ENCODE measurements at places on chromosomes 5 and 9. TPM values are rescaled to one million over a fixed set of nuclear protein-coding genes. Genes with fewer than 3 reads are reported as not detected.
A peak's percentile ranks its signal among the peaks of the same experiment; 100 is the strongest.

DNA sequence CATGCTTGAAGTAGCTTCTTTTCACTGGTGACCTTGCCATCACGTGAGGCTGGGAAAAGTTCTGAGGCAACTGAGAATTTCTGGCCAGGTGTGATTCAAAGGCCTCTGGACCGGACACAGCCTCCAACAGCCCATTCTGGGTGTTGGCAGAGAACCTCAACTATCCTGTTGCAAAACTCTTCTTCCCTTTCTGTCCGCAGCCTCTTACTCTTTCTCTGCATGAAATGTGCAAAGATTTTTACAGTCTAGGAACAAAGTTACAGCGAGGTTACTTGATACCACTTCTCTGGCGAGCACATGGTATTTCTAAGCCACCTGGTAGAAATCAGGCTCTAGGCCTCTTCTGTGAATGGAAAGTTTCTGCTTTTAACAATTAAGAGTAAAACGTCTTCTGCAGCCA lies 79.2 kb downstream of the FREM1 start:
- no peak overlapping the region for H3K4me3 ChIP-seq
- no peaks in the 10 kb centered on the region for H3K27me3 ChIP-seq
- H3K4me1 ChIP-seq = no peaks in the 10 kb centered on the region
- no peak for DNase-seq
- H3K27ac ChIP-seq = no peak overlapping the region

LHX6 gene
- total RNA-seq = not detected

NME5 gene
- total RNA-seq = not detected

DNA sequence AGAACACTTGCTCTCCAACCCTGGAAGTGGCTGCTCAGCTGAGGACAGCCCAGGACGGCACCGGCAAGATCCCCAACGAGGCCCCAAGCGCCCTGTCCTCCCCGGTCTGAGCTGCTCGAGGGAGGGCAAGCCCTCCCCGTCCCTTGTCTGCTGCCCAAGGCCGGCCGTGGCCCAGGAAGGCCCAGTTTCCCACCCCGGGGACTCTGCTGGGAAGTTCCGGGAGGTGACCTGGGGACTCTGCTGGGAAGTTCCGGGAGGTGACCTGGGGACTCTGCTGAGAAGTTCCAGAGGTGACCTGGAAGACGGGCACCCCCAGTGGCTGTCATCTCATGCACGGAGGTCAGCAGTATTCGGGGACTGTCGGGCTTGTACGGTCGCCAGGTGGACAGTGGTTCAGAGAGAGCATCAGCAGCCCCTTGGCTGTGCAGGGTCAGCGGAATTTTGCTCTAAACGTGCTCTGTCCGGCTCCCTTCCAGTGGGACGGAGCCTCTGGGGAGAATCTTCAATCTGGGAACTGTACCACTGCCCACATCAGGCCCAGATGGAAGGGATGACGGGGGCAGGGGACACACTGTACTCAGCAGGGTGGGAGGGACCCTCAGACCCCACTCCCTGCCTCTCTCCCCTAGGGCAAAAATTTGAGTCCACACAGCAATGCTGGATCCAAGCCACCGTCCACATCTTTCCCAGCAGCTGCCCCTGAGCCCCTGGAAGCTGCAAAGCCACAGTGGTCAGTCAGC lies 7.2 kb downstream of the NACC2 start:
- no peak for DNase-seq
- no peak overlapping the region for H3K4me3 ChIP-seq
- peaks cover 99% of the 10 kb centered on the region for H3K4me1 ChIP-seq
- H3K27ac ChIP-seq = no peak overlapping the region
- H3K27me3 ChIP-seq = no peaks in the 10 kb centered on the region

DNA sequence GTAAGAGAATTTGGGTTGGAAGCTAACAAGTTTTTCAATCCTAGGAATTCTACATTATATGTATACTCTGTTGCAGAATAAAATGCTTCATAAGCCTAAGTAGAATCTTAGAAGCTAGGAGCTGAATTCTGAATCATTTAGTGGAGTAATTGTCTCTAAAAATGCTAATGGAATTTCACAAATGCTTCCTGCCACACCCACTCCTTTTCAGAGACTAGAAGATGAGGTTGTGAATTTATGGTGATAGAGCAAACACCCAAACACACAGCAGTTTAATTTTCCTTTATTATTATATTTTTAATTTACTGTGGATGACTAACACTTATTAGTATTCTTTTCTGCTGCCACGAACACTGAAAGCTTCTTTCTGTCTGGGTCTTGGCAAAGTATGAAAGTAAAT lies 208.0 kb upstream of the PDE4D start:
- H3K4me1 ChIP-seq = no peaks in the 10 kb centered on the region
- no peak overlapping the region for H3K27ac ChIP-seq
- no peak for DNase-seq
- no peak overlapping the region for H3K4me3 ChIP-seq
- no peaks in the 10 kb centered on the region for H3K27me3 ChIP-seq
- no peaks in the 10 kb centered on the region for H3K36me3 ChIP-seq

- H3K36me3 ChIP-seq = peaks cover 47% of the 10 kb centered on the region
- H3K27me3 ChIP-seq = peaks cover 10% of the 10 kb centered on the region
- no peak for DNase-seq
These were observed 4.7 kb upstream of the TMEM210 start for GRCh38 chr9:137176302-137177182.

DNA sequence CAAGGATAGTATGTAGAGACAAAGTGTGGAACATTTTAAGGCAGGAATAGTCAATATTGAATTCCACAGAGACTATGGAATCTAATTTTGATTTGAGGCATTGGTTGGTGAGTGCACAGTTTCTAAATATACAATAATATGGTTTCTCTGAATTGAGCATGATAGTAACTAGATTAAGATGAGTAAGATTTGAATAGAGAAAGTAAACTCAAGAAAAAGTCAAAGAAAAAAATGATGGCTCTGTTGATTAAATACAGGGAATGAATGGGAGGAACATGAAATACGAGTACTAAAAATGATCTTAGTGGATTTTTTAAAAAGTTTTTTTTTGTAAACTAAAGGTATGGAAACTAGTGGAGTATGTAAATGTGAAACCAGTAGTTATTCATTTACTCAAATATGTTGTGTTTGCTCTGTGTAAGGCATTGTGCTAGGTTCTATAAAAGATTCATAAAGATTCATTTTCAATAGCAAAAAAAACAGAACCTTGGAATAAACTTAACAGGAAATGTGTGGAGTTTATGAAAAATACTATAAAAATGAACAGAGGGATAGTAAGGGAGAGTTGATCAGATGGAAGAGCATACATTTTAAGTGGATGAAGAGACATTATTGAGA lies 101.2 kb downstream of the ZCCHC7 start:
- no peaks in the 10 kb centered on the region for H3K36me3 ChIP-seq
- no peak for DNase-seq
- no peaks in the 10 kb centered on the region for H3K4me1 ChIP-seq
- H3K4me3 ChIP-seq = no peak overlapping the region
- H3K27me3 ChIP-seq = no peaks in the 10 kb centered on the region

- DNase-seq = no peak
- H3K4me3 ChIP-seq = no peak overlapping the region
- no peaks in the 10 kb centered on the region for H3K27me3 ChIP-seq
- H3K27ac ChIP-seq = no peak overlapping the region
These were observed 12.4 kb downstream of the CCDC112 start for GRCh38 chr5:115284021-115284420.

- no peaks in the 10 kb centered on the region for H3K36me3 ChIP-seq
- H3K27me3 ChIP-seq = no peaks in the 10 kb centered on the region
- no peak overlapping the region for H3K27ac ChIP-seq
- H3K4me3 ChIP-seq = no peak overlapping the region
- no peak for DNase-seq
These were observed 1105.8 kb downstream of the CDH18 start for GRCh38 chr5:18882154-18882553.

MEIKIN gene
- not detected for total RNA-seq

KIF24 gene
- total RNA-seq = 0.83 TPM

DNA sequence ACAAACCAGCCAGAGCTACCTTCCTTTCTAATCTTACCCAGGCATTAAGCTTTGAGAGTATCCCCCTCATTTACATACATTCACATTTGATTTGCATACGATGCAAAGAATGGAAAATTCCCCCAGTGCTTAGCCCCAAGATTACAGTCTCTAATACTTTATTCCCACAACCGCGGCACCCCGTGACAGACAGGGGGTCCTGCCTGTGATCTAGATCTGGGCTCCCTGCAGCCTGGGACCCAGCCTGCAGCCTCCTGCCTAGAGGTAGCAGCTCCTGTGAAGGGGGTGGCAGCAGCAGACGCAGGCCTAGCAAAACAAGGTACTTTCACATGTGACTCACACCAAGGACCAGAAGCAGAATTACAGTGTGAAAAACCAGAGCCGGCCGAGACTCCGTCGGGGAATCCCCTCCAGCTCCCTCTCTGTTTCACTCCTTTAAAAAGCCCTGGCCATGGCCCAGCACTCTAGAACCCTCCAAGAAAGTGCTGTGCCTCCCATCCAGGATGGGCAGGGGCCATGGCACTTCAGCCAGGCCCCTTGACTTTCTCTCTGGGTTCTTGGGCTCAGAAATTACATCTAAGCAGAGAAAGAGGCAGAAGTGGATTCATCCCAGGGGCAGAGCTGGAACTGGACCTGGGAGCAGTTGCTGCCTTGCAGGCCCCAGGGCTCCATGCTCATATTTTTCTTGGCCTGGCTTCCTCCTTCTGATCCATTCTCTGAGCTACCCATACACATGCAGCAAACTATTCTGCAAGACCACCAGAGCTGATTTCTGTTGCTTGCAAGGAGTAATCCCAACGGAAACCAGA lies 14.0 kb upstream of the TCF7 start:
- H3K4me1 ChIP-seq = peaks cover 27% of the 10 kb centered on the region
- no peak overlapping the region for H3K4me3 ChIP-seq
- H3K36me3 ChIP-seq = no peaks in the 10 kb centered on the region
- H3K27me3 ChIP-seq = no peaks in the 10 kb centered on the region

DNA sequence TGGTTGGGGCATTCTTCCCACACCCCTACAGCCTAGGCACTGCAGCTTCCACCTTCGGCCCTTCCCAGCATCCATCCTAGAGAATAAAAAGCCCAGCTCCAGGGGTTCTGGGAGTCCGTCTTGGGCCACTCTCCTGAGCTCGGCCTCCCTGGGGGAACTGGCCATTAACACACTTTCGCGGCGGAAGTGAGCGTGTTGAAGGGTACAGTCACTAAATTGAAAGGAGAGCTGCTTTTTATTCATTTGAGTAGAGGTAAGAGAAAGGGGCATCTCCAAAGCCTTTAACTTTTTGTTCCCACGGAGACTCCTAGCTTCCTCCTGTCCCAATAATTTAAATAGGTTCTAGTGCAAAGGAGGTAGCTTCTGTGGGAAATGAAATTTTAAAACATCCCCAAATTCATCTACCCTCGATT lies 31.0 kb upstream of the NFIB start:
- H3K4me1 ChIP-seq = peaks cover 37% of the 10 kb centered on the region
- H3K27ac ChIP-seq = no peak overlapping the region
- DNase-seq = no peak
- no peaks in the 10 kb centered on the region for H3K36me3 ChIP-seq
- no peak overlapping the region for H3K4me3 ChIP-seq
- H3K27me3 ChIP-seq = peaks cover 4% of the 10 kb centered on the region

FSTL4 gene
- total RNA-seq = not detected

PCDHGB4 gene
- 3.8 TPM for total RNA-seq

C9orf152 gene
- not detected for total RNA-seq

- no peak overlapping the region for H3K4me3 ChIP-seq
- no peaks in the 10 kb centered on the region for H3K36me3 ChIP-seq
- peak overlapping the region; percentile 41 for H3K27ac ChIP-seq
- no peaks in the 10 kb centered on the region for H3K4me1 ChIP-seq
These were observed 18.3 kb upstream of the SLC2A6 start for GRCh38 chr9:133496861-133497842.

DNA sequence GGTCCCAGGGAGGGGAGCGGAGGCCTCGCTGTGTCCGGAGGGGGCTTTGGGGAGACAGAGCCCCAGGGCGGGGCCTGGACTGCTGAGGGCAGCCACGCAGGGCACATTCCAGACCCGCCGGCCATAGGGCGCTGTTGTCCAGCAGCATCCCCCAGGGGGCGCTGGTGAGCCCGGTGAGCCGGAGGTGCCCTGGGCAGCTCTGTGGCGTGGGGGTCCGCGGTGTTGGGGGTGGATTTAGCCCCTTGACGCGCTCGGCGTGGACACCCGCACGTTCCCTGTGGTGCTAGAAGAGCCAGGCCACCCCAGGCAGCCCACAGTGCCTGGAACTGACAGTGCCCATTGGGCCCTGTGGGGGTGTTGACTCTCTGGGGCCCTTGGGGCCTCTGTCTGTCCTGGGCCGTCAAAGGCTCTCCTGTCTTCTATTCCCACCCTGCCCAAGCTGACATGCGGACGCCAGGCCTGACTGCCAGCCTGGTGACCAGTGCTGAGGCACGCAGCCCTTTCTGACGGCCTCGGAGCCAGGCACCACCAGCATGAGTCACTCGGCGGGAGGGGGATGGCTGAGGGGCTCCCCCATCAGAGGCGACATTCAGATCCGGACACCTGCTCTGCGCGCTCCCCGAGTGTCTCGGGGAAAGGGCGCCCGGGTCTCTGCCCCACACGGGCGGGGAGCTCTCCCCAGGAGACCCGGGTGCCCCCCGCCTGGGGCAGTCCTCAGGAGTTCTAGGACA lies 23.9 kb downstream of the TPPP start:
- peaks cover 36% of the 10 kb centered on the region for H3K4me1 ChIP-seq
- H3K27ac ChIP-seq = no peak overlapping the region
- peaks cover 10% of the 10 kb centered on the region for H3K36me3 ChIP-seq

PLPP7 gene
- total RNA-seq = 3.8 TPM

DNA sequence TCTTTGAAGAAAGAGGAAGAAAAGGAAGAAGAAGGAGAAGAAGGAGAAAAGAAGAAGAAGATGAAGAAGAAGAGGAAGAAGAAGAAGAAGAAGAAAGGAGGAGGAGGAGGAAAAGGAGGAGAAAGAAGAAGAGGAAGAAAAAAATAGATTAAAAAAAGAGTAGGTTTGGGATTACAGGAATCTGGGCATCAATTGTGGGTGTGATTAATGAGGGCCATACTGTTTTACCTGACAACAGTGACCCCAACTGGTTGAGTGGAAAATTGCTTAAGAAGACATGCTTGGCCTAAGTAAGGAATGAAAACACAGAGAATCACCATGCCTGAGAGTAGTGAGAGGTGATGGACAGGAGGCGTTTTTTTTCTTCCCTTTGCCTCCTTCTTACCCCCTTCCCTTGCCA lies 114.6 kb downstream of the FAM170A start:
- no peak for DNase-seq
- H3K4me3 ChIP-seq = no peak overlapping the region
- no peaks in the 10 kb centered on the region for H3K27me3 ChIP-seq
- H3K36me3 ChIP-seq = no peaks in the 10 kb centered on the region
- H3K4me1 ChIP-seq = no peaks in the 10 kb centered on the region

- no peak for DNase-seq
- no peak overlapping the region for H3K27ac ChIP-seq
- H3K4me3 ChIP-seq = no peak overlapping the region
- peaks cover 10% of the 10 kb centered on the region for H3K4me1 ChIP-seq
- no peaks in the 10 kb centered on the region for H3K36me3 ChIP-seq
- H3K27me3 ChIP-seq = no peaks in the 10 kb centered on the region
These were observed 83.2 kb downstream of the TNC start for GRCh38 chr9:115034801-115035200.

DNA sequence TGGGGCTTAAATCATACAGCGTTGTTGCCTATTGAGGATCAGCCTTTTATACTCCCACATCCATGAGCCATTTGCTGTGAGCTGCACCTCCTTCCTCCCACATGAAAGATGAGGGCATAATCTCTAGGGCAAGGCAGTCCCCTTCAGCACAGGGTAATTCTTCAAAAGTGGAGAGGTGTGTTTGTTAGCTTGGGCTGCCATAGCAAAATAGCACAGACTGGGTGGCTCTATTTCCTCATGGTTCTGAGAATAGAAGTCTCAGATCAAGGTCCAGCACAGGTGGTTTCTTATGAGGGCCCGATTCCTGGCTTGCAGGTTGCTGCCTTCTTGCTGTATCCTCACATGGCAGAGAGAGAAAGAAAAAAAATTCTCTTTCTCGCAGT lies 121.8 kb upstream of the SLC12A2 start:
- no peaks in the 10 kb centered on the region for H3K36me3 ChIP-seq
- H3K27ac ChIP-seq = no peak overlapping the region
- H3K4me1 ChIP-seq = no peaks in the 10 kb centered on the region
- no peak for DNase-seq
- H3K4me3 ChIP-seq = no peak overlapping the region

All from spleen (tissue), 13 donors.